ENCODE measurements at places on chromosomes 11 and 22.

DNA sequence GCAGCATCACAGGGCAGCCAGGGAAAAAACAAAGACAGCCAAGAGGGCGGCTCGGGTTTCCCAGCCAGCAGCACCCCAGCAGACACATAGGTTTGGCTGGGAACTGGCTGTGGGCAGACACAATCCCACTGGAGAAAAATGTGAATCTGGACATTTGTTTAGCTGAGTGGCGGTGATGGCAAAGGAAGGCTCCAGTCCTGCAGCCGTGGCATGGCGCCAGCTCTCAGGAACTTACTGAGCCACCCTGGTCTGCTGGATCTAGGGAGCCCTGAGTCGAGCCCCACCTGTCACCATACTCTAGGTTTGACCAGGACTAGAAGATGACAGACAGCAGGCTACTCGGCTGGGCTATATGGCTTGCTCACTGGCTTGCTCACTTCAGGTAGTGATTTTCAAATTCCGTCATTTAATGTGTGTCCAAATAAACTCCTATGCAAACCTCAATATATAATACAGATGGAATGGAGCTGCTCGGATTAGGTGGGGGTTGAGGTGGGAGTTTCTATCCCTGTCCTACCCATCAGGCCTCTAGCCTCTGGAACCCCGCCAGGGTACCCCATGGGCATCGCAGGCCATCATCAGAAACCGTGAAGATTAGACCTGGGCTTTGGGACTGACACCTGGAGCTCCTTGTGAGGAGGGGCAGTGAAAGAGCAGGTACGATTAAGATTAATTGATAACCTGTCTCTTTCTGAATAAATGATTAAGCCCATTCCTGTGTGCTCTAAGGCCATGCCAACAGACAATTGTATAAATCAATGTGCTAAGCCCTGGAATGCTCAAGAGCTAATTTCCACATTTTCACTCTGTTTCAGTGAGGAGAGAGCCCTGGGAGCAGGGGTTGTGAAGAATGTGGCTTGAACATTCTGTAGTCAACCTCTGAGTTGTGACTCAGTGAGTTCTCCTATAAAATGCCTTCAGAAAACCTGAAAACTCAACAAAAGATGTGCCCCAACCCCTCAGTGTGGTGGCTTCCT, 42.5 kb downstream of the GALNT18 start:
- no peak for DNase-seq

- no peak for DNase-seq
Observed at GRCh38 chr11:114359342-114359741, 41.0 kb downstream of the C11orf71 start.

- DNase-seq: no peak
Observed at GRCh38 chr11:2579315-2580060, 120.3 kb downstream of the KCNQ1OT1 start.

DNA sequence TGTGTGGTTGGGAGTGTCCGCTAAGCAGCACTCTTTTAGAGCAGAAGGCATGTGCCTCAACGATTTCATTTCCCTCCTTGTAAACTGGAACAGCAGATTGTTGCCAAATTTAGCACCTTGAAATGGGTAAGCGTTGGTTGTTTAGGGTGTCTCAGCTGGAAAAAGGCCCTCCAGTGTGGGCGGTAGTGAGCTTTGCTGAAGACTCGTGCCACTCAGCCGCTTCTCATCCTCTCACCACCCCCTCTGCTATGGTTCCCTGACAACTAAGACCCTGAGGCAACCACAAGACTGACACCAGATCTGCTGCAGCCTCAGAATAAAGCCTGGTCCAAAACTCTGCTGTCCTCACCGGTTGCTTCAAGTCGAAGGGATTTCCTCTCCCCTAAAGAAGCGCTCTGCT, 9.9 kb upstream of the FERMT3 start:
- no peak for DNase-seq

DNA sequence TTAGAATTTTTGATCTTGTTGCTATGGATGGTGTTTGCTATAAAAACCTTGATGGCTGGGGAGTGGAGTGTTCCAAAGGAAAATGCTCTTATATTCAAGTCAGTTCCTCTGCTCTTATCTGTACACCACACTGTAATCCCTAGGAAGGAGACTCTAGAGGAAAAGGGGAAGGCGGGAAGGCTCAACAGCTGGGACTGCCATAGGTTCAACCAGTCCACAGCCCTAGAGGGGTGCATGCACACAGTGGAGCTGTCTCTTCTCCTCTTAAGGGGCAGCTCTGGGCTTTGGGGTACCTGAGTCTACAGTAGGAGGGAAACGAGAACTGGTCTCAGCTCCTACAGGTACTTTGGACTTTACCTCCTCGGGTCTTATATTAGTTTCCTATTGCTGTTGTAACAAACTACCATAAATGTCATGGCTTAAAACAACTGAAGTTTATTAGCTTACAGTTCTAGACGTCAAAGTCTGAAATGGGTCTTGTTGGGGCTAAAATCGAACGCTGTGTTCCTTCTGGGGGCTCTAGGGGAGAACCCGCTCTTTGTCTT, 77.2 kb upstream of the ZBED5 start:
- no peak for DNase-seq

All from fibroblast of gingiva (primary cell).